ENCODE measurements at places on chromosomes 5 and 9.

GRCh38 chr9:91495450-91495849 is 71.8 kb upstream of the NFIL3 start:
- no peak for DNase-seq

GRCh38 chr9:95772320-95773052 is 103.0 kb upstream of the ERCC6L2 start:
- DNase-seq, result peak; percentile 72

DNA sequence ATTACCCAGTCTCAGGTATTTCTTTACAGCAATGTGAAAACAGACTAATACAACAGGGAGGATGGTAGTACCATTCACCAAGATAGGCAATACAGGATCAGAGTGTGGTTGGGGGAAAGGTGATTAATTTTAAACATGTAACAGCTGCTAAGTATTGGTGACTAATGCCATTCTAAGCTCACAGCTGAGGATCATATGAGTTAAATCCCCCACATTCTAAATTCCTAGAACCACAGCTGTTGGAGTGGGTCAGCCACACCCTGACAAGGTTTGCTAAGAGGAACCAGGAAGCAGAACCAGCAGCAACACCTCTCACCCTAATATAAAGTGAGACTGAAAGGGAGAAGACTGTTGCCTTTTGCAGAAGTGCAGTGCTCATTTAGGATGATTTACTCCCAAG is 24.8 kb downstream of the HSPB3 start:
- no peak for DNase-seq

DNA sequence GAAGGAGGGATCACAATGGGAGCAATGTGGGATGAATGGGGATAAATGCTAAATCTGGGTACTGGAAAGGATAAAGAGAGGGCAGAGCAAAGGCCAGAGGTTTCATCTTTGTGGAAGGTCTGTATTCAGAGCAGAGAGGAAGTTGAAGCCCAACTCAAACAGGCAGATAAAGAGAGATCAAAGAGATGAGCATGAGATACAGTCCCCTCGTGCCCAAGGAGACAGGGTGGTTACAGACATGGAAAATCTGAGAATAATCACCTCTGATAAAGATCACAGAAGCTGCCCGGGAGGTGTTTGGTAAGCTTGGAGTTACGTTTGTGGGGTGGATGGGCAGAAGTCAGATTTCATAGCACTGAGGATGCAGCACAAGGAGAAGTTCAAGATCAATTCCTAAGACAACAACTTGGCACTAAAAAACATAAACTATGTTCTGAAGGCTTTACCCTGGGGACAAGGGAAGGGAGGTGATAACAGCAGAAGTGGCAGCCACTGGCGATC is 459 bp upstream of the ERAP2 start:
- DNase-seq, result no peak

Measured in GM23338 (cell line).